ENCODE measurements at places on chromosomes 2 and 18. TPM values are rescaled to one million over a fixed set of nuclear protein-coding genes. Genes with fewer than 3 reads are reported as not detected.

GRCh38 chr18:28559511-28559910 lies 382.6 kb upstream of the CDH2 start:
- DNase-seq: no peak

ASB18 gene
- 4.6 TPM for total RNA-seq

DNA sequence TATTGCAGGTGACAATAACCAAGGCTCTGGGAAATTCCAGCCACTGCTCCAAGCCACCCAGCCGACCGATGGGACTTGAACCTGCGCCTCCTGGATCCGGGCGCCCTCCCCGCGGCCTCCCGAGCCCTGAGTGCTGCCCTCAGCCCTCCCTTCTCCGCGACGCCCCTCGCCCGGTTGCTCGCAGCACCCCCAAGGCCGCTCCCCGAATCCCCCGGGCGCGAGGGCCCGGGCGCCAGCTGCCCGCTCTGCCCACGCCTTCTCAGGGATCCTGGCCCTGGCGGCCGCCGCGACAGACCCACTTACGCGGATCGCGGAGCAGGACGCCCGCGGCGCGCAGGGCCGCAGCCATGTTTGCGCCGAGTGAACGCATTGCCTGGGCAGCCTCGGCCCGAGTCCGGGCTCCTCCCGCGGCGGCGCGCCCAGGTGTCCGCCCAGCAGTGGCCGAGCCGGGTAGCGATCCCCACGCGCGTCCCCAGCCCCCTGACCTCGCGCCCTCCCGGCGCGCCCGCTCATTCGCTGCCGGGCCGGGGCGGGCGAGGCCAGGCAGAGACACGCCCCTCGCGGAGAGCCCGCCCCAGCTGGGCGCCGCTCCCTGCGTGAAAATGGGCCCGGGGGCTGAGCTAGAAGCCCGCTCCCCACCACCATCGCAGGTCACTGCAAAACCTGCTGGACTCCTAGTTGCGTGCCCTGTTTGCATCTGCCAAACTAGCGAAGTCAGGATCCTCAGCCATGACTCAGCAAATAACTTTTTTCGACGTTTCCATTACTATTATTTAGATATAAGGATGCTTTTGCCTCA lies at the start of gene FECH:
TSS of gene FECH (minus strand) at position 452 of the 799 bp plus-strand sequence. CDS start at position 370, 82 bp downstream.
- peak; percentile 93 for DNase-seq

DNA sequence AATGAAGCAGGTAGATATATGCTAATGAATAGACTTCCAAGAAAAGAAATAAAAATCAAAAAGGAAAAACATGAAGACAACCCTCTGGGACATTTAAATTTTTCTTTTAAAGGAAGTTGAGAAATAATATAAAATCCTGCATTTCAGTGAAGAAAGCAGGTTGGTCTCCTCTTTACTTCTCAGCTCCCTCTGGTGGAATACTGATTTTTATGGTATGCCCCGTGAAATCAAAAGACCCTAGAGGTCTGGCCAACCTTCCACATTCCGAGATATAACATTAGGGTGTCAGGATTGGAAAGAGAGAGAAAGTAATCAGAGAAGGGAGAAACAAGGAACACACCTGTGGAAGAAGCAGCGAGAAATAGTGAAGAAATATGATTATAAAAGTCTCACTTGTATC lies 72.7 kb downstream of the DNER start:
- DNase-seq: no peak

GRCh38 chr2:35160871-35161270 lies 1194.7 kb upstream of the CRIM1 start:
- no peak for DNase-seq

KCNJ3 gene
- total RNA-seq: 2.6 TPM

GRCh38 chr18:37946324-37946723 lies 380.7 kb upstream of the CELF4 start:
- DNase-seq: no peak

- no peak for DNase-seq
Observed at GRCh38 chr2:172101821-172102390, 794 bp downstream of the DLX2 start.

PLEKHH2 gene
- total RNA-seq: 1.1 TPM
